ENCODE measurements at places on chromosomes 3 and 15.

GRCh38 chr15:88512601-88513000 lies 33.9 kb downstream of the DET1 start:
- DNase-seq, result no peak

- DNase-seq, result no peak
Observed at GRCh38 chr15:39462691-39463090, 118.2 kb upstream of the THBS1 start.

- DNase-seq, result no peak
Observed at GRCh38 chr3:117074826-117075225, 365.2 kb downstream of the TUSC7 start.

- DNase-seq, result no peak
Observed at GRCh38 chr15:63380808-63381282, 801 bp downstream of the CA12 start.
